ENCODE measurements at places on chromosomes 5 and 9.

DNA sequence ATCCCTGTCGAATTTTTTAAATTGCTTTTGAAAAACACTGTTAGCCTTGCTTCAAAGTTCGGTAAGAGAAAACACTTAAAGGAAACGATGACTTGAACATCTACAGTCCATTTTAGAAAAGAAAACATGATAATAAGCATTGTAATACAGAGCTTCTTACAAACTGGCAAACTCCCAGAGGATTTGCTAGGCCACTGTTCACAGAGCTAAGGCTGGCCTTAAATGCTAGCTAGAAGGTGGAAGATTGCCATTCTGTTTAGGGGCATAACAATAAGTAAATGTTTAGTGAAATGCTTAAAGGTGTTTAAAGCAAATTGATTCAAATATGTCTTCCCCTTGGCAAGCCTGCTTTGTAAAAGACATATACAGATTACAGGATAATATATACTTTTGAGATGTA, 169.6 kb downstream of the TLE4 start:
- DNase-seq: no peak

DNA sequence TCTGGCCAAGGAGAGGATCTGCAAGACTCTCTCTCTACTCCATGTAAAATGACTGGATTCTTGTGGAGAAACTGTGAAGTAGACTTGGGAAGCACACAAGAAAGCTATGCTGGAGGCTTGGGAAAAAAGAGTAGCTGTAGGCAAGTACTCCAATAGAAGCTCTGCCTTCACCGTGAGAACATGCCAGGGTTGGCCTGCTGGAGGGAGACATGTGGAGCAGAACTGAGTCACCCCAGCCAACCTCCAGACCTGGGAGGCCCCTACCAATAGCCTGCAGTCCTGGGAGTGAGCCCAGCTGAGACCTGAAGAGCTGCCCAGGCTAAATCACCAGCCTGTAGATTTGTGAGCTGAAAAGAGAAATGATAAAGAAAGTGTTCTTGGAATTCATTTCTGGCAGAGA, 66.6 kb downstream of the DEPDC1B start:
- no peak for DNase-seq

- DNase-seq: no peak
Measured at GRCh38 chr5:113162770-113163169, 186.2 kb downstream of the DCP2 start.

- no peak for DNase-seq
Measured at GRCh38 chr9:72925891-72926290, 27.0 kb downstream of the ALDH1A1 start.

GRCh38 chr5:20109326-20109725, 121.3 kb upstream of the CDH18 start:
- no peak for DNase-seq

DNA sequence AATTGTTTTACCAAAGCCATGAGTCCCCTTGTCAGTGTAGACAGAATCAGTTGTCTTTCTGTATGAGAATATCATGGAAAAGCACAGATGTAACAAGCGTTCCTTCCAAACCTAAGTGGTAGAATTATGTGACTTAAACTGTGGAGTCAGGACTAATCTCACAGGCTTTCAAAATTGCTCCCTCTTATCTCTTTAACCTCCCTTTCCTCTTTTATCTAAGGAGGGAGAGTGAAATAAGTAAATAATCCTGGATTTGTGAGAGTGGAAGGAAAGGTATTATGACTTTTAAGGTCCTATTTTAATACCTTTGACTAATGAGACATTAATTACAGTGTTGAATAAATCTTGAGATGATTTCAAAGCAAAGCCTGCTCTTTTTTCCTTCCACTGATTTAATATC, 52.4 kb upstream of the LIFR start:
- DNase-seq: no peak

GRCh38 chr5:139422307-139422893, 16.9 kb downstream of the DNAJC18 start:
- DNase-seq: peak; percentile 45

DNA sequence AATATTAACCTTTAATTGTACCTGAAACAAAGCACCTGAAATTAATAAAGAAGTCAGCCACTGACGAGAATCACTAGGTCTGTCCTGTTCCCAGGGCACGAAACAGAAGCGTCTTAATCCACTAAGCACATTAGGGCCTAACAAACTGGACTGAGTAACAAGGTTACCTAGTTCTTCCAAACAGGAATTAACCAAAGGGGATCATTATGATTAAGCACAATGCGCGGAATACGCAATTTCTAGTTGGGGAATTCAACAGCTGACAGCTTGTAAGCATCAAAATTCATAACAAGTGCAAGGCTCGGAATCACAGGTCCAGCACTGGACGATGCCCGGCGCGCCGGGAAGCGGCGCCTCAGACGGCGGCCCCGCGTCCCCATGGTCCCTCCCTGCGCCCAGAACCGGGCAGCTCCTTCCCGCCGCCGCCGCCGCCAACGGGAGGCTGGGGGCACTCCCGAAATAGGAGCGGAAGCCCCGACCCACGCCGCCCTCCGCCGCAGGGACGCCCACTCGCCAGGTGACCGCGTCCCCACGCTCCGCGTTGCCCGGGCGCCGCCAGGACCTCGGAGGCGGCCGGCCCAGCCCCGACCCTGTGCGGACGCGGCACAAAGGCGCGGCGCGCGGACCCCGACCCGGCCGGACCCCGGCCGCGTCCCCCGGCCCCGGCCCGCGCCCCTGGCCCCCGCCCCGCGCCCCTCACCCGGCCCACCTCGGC, 898 bp downstream of the CAMSAP1 start:
- no peak for DNase-seq
